ENCODE measurements at places on chromosomes 6 and 20. TPM values are rescaled to one million over a fixed set of nuclear protein-coding genes. Genes with fewer than 3 reads are reported as not detected.

The NKX2-4 gene
- total RNA-seq, result not detected

GRCh38 chr6:164911873-164912580 is 397.4 kb downstream of the C6orf118 start:
- DNase-seq, result no peak

- no peak for DNase-seq
Measured at GRCh38 chr6:5412663-5413062, 151.3 kb downstream of the FARS2 start.

The C2 gene
- 17.1 TPM for total RNA-seq

GRCh38 chr6:113405326-113406047 is 451.7 kb upstream of the MARCKS start:
- no peak for DNase-seq

DNA sequence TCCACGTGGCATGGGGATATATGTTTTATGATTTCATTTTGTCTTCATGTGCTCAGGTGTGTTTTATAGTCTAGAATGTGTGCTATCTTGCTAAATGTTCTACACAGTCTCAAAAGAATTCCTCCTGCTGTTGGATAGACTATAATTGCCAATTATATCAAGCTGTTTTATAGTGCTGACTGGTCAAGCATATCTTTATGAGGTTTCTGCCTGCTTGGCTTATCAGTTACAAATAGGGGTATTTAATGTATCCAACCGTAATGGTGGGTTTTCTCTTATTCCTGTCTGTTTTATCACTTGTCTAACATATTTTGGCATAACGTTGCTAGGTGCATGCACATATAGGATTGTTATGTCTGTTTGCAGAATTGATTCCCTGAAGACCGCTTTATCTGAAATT is 201.3 kb downstream of the EYS start:
- no peak for DNase-seq

DNA sequence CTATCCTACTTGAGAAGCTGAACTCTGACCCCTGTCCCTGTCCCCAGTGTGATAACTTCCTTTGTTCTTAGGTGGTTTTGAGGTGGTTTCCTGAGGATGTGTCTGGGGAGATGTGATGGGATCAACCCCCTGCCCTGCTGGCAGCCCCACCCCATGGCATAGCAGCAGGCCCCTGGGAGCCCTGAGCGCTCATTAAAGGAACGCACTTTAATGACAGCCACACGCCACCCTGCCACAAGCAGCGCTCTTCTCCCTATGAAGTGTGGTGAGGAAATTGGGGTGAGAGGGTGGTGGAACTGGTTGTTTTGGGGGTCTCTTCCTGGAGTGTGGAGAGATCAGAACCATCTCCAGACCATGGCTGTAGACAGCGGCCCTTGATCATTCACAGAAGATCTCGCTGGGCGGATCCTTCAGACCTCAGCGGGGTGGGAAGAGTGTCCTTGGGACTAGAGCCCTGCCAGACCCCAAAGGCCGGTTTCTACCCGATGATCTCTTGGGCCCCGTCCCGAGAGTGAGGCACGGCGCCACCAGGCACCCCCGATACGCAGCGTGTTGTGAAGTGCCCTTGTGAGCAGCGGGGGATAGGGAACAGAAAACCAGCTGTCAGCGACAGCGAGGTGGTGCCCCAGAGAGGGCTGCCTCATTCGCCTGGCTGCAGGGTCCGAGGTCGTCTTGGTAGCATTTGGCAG is 45.4 kb downstream of the SYNJ2 start:
- DNase-seq, result no peak

DNA sequence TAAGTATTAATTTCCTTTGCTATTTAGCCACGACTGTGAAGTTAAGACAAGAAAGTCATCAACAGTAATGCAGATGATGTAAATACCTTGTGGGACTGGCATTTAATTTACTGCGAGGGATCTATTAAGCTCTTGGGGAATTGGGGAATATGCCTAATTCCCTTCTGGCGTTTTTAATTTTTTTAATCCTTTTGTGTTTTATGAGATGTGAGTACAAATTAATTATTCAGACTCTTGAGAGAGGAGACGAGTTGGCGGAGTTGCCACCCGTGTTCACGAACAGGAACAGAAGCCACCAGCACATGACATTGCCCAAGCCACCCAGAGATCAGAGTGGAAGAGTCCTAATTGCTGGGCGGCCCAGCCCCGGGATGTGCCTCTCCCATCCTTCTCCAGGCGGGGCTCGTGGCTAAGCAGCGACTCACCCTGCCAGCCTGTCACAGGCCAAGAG is 533 bp upstream of the CRYBG1 start:
- no peak for DNase-seq

DNA sequence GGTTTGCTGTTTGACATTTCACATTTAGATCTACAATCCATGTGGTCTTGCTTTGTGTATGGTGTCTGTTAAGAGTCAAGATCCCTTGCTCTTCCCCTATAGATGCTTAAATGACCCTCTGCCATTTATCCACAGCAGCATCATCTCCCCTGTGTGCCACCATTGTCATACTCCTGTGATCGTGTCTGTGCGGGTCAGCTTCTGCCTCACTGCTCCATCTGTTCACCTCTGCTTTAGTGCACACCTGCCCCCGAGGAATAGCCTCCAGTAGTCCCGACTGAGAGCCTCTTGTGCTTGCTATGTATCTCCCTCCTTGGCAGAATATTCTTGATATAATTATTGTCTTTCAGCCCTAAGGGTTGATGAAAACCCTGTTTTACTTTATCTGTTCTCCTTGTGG is 551.2 kb downstream of the CDH26 start:
- no peak for DNase-seq

DNA sequence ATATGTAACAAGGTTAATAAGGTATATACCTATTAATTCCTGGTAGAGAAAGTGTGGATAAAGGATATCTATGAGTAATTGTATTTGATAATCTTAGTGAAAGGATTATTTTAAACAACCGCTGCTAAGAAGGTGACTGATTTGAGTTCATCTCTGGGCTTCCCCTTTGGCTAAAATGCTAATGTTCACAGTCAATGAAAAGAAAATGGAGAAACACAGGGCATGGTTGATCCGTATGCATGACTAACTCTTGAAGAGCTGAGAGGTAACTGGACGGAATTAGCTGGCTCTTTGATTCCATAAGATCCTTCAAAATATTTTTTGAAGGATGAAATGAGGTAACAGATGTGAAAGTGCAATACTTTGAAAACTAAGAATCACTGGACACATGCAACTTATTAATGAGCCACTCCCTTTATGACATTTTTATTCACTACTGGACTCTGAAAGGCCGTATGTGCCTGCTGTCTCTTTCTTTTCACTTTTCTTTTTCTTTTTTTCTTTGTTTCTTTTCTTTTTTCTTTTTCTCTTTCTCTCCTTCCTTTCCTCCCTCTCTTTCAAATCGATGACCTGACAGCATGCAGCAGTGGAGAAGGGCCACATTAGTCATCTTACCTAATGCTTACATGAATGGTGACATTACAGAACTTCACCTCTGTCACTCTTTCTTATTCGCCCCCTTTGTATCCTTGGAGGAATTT is 464.6 kb downstream of the CDKAL1 start:
- no peak for DNase-seq

- no peak for DNase-seq
Measured at GRCh38 chr6:129317931-129318820, 391.8 kb downstream of the ARHGAP18 start.

The MEI4 gene
- total RNA-seq, result 0.47 TPM

DNA sequence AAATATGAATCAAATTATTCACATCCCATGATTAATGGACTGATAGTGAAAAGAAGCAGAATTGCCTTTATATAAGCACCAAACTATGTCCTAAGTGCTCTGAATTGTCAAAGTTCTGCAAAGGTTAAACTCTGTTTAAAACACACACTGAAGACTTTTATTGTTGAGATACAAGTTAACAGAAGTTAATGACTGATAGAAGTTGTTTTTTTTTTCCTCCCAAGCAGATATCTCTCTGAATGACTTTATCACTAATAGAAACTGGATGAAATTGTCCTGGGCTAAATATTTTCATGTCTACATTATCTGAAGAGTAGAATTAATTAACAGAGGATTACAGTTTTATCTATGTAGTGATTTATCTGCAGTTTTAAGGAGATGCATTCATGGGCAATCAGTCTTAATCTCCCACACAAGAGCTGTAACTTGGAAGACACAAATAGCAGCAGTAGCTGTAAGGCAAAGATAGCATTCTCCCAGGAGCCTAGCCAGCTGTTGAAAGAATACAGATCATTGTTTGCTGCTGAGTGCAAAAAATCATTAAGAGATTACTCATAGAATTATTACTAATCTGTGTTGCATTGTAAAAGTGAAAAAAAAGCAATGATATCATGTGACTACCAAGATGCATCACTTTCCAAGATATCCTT is 49.9 kb downstream of the BMP5 start:
- DNase-seq, result no peak

Measured in ureter (tissue), 1 donor.